Upper lobe of left lung (tissue), 6 donors: ENCODE measurements at places on chromosomes 11 and 22. TPM values are rescaled to one million over a fixed set of nuclear protein-coding genes. Genes with fewer than 3 reads are reported as not detected.

IGSF22 gene
- total RNA-seq, result not detected

DNA sequence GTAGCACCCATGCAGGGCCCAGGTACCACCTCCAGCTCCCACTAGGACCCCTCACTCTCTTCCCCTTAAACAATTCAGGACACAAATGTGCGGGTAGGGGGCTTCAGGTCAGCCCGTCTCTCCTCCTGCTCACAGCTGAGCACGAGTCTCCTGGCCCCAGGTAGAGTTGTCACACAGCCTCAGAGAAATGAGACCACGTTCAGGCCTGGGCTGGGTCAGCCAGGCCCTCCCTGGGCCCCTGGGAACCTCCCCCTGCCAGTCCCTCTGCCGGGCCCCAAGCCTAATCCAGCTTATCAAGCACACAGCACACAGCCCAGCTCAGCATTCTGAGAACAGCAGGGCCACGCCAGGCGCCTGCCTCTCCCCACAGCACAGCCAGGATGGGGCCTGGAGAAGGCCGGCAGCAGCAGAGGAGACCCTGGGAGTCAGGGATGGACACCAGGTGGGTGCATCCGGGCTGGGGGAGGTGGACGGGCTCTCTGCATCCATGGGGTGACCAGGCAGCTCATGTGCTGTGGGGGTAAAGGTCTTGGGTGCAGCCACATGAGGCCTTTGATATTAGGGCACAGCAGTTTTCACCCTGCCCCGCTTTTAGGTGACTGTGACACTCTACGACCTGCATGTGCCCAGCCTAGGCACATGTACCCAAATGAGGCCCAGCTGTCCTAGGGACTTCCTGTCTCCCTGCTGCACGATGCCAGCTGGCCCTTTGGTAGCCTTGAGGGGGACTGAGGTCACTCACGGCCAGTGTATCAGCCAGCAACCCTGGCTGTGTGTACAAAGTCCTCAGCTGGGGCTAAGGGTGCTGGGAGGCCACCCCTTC lies 87.0 kb downstream of the MORC2 start:
- no peak for DNase-seq

DNA sequence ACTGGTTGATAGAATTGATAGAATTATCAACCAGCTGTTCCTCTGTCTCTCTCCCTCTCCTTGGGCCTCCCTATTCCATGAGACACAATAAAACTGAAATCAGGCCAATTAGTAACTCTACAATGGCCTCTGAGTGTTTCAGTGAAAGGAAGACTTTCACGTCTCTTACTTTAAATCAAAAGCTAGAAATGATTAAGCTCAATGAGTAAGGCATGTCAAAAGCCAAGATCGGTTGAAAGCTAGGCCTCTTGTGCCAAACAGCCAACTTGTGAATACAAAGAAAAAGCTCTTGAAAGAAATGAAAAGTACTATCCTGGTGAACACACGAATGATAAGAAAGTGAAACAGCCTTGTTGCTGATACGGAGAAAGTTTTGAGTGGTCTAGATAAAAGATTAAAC lies 16.6 kb downstream of the PIH1D2 start:
- DNase-seq, result no peak

DNA sequence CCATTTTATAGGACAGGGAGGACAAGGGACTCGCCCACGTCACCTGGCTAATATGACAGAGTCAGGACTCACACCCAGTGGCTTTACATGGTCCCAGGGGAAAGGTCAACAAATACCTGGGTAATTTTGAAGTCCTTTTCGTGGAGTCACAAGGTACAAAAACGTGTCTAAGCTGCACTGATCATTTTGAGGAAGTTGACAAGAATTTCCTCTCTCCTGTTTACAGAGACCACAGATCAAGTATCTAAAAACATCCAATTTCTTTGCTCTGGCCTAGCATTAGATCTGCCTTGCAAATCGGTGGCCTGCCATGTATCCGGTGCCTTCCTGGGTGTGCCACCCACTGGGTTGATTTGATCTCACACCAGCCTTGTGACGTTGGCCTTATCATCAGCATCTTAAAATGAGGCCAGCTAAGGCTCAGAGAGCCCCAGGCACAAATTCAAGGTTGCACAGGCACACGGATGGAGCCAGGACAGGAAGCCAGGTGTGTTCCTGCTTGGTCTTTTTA lies 17.6 kb downstream of the GDPD5 start:
- DNase-seq, result no peak

DNA sequence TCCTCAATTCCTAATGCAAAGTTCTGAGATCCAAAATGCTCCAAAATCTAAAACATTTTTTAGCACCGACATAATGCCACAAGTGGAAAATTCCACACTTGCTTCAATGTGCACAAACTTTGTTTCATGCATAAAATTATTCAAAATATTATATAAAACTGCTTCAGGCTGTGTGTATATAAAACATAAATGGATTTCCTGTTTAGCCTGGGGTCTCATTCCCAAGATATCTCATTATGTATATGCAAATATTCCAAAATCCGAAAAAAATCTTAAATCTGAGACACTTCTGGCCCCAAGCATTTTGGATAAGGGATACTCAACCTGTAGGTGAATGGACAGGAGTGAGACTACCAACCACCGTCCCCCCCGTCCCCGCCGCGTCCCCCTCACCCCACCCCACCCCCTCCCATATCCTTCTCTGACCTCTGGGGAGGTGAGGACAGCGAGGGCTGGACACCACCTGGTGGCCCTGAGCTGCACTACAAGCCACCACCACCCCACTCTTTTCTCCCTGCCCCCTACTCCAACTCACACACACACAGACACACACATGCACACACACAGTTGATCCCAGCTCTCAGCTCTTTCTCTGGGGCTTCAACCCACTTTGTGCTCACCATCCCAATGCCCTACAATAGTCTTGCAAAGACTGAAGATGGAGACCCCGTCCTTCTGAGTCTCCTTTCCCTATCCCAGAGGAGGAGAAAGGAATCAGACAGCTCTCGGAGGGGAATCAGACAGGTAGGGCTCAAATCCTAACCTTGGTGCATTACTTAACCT lies 101.0 kb downstream of the PDE2A start:
- peak; percentile 43 for DNase-seq
